ENCODE measurements at places on chromosomes 6 and 20.
A peak's percentile ranks its signal among the peaks of the same experiment; 100 is the strongest.

- no peak for DNase-seq
Measured at GRCh38 chr6:73983367-73983766, 287.4 kb downstream of the CD109 start.

DNA sequence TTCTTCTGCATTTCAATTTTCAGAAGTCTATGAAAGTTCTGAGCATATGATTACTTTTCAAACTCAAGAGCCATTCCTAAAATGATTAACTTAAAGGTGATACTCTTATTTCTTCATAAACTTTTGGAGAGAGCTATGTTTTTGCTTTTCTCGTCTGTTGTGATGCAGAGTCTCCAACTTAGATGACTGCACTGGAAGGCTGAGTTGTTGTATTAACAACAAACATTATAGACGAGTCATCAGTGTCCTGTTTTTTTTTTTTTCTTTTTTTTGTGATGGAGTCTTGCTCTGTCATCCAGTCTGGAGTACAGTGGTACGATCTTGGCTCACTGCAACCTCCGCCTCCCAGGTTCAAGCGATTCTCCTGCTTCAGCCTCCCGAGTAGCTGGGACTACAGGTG is 101.9 kb downstream of the CD109 start:
- DNase-seq = no peak

- no peak for DNase-seq
Measured at GRCh38 chr6:27700337-27700736, 211.9 kb downstream of the OR2B2 start.

DNA sequence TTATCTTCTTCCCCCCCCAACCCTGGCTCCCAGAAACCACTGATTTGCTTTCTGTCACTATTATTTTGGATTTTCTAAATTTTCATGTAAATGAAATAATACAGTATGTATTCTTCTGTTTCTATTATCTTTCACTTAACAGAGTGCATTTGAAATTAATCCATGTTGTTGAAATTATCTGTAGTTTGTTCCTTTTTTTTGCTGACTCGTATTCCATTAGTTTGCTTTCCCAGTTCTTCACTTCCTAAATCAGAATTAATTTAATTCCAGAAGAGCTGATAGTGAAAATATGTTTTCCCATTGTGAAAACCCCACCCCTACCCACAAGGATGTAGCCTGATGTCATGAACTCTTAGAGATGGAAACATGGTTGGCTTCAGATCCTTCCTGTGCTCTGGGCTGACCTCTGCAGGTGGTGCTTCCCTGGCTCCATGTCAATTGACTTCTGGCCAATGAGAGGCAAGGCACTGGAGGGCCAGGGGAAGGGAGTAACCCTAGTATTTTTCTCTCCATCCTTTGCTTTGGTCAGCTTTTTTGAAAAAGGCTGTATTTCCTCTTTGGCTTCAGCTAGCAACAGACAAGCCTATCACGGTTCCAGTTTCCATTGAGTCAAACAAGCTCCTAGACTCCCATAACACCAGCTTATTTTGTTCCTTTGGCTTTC is 244.4 kb upstream of the HSF2 start:
- DNase-seq = no peak

GRCh38 chr6:105992315-105992961 is 93.7 kb upstream of the PRDM1 start:
- DNase-seq = peak; percentile 97

GRCh38 chr6:76810286-76810685 is 653.0 kb downstream of the HTR1B start:
- no peak for DNase-seq

- no peak for DNase-seq
Measured at GRCh38 chr6:155498370-155498769, 42.7 kb upstream of the NOX3 start.

GRCh38 chr6:143742070-143742954 is 64.5 kb downstream of the PHACTR2 start:
- no peak for DNase-seq

- DNase-seq = no peak
Measured at GRCh38 chr6:144315226-144315980, 30.3 kb downstream of the UTRN start.

- no peak for DNase-seq
Measured at GRCh38 chr6:65531533-65531932, 175.5 kb downstream of the EYS start.

- DNase-seq = no peak
Measured at GRCh38 chr6:158631678-158632537, 12.6 kb downstream of the DYNLT1 start.

DNA sequence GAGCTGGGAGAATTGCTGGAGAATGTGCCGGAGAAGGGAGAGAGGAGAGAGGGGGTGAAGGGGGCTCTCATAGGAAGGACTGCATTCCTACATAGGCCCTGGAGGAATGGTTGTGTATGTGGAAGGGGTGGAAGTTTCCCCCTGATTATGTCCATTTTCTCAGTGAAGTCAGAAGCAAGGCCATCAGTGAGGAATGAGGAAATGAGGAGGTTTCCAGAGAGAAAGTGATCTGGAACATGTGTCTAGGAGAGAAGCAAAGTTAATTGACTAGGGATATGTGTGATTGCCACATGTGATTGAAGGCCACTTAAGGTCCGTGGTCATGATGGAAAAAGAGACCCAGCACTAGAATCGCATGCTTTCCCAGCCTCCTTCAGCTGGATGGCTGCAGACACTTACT is 42.3 kb downstream of the TBPL1 start:
- DNase-seq = no peak

GRCh38 chr6:29685718-29686326 is 4.9 kb upstream of the ZFP57 start:
- DNase-seq = no peak

DNA sequence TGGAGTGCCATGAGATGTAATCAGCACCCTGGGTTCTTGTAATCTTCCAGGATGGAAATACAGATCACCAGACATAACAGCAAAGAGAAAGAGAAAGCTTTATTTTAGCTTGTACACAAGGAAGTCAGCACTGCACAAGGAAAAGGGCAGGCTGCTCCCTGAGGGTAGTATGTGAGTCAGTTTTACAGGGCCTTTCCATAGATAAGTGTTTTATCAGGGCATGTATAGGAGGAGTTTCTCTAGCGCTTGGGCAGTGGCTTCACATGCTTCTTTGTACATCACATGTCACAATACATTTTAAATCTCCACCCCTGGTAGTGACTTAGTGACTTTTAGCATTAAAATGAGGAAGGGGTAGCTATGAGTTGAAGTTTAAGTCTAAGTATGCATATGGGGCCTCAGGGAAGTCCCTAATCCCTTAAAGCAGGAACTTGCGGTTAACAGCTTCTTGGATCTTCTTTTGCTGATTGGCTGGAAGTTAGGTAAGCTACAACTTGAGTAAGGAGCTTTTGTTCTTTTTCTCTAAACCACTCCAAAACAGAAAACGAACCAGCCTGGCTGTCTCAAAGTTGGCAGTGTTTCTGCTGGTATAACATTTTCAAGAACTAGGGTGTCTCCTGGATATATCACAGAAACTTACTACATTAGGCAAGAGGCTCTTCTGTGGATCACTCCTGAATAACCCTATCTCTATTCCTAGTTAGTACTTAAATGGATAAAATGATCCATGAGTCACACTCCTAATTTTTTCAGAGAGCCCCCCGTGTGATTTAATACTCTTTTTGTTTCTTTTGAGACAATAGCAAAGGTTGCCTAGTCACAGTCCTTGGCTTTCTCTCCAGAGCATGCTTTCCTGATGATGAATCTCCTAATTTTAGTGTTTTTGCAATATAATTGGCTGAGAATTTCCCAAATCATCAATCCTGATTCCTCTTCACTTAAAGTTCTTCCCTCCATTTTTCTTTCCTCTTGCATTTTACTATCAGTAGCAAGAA is 60.2 kb downstream of the MRAP2 start:
- DNase-seq = no peak

GRCh38 chr6:106560996-106561685 is 68.2 kb downstream of the RTN4IP1 start:
- no peak for DNase-seq

GRCh38 chr6:130841128-130841728 is 14.0 kb downstream of the SMLR1 start:
- DNase-seq = no peak

GRCh38 chr20:32674362-32674789 is 635 bp upstream of the C20orf203 start:
- DNase-seq = peak; percentile 85

DNA sequence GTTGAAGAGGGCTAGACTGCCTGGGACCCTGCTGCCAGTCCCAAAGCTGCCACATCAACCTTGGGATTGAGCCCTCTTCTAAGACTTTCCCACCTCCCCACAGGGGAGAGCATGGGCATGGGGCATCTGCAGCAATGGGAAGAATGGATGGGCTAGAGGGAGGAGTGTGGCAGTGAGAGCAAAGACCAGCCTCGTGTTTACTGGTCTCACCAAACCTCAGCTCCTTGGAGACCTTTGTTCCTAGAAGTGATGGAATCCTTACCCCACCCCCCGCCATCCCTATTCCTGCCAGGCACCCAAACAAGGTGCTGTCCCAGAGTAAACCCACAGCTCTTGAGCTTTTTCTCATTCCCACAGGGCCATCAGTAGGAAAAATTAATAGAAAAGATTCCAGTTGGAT is 20.0 kb upstream of the ARMC12 start:
- no peak for DNase-seq

GRCh38 chr20:57580478-57581201 is 19.7 kb downstream of the PCK1 start:
- DNase-seq = no peak

GRCh38 chr6:158131926-158132325 is 36.1 kb downstream of the SERAC1 start:
- peak; percentile 43 for DNase-seq

DNA sequence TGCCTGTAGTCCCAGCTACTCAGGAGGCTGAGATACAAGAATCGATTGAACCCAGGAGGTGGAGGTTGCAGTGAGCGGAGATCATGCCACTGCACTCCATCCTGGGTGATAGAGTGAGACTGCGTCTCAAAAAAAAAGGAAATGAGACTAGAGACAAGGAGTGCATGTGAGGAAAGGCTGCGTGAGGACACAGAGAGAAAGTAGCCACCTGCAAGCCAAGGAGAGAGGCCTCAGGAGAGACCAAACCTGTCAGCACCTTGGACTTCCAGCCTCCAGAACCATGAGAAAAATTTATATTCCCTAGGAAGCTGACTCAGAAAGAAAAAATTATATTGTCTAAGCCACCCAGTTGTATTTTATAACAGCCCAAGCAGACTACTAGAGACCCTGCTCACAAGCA is 7.4 kb upstream of the BEND3 start:
- no peak for DNase-seq

DNA sequence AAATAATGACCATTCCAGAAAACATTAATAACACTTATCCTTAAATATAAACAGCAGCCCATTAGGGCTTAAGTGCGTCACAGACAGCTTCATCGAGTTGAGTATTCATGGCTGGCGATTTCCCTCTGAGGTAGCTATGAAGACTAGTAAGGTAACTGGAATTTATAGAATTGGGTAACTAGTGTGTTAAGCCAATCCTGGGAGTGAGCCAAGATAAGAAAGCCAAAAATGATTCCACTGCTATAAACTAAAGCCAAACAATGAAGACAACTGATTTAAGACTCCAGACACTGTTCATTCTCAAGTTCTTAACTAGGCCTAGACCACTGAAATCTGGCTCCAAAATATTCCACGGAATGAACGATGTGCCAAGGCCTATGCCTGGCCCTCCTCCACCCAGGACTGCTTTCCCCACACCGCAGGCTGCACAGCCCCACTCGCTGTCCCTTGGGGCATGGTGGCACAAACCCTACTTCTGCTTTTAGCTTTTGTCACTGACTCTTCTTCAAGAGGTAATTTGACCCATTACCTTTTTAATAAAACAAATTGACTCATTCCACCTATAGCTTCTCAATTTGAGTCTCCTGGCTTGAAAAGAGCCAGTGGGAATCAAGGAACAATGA is 66.0 kb downstream of the BLOC1S5 start:
- peak; percentile 51 for DNase-seq

DNA sequence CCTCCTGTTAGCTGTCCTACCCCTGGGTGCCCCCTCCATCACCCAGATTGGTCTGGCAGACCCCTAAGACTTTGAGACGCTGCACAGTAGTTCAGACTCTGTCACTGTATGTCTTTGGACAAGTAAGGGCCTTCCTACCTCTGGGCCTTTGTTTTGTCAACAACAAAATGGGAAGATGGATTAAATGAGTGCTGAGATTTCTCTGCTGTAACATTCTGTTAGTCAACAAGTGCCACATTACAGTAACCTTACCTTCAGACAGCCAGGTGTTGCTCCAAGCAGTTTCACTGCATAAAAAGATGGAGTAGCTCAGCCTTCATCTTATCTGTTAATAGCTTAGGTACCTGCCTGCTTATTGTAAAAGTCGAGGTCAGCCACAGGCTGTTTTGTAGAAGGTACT is 16.0 kb downstream of the CHMP4B start:
- DNase-seq = no peak

DNA sequence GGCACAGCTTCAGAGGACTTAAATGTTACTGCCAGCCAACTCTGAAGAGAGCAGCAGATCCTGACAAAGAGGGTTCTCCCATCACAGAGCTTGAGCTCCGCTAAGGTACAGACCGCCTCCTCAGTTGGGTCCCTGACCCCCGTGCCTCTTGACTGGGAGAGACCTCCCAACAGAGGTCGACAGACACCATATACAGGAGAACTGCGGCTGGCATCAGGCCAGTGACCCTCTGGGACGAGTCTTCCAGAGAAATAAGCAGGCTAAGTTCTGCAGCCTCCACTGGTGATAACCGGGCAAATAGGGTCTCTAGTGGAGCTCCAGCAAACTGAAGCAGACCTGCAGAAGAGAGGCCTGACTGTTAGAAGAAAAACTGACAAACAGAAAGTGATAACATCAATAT is 187.0 kb downstream of the CLVS2 start:
- no peak for DNase-seq

DNA sequence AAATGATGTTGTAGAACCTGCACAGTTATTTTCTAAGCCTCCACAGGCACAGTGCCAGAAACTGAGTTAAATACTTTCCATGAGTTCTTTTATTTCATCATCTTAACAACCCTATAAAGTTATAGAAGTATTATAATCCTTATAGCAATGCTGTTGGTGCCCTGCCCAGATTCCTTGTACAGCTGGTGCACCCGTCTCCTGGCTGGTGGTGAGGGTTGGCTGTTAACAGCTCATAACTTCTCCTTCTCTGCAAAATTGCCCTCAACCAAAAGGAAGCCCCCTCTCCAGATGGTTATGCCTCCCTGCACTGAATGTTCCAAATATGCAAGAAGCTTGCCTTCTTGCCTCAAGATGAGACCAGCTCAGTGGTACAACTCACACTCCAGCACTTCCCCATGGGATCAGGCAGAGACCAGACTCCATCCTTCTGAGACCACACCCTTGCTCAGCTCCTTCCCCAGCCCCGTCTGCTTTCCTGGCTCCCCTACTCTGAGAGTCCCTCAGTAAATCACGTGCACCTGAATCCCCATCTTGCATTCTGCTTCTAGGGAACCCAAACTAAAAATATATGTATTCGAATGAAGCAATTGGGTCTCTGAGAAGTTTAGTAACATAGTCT is 304.4 kb upstream of the PLCB4 start:
- no peak for DNase-seq

GRCh38 chr6:70221025-70221714 is 81.7 kb downstream of the COL9A1 start:
- DNase-seq = peak; percentile 24

DNA sequence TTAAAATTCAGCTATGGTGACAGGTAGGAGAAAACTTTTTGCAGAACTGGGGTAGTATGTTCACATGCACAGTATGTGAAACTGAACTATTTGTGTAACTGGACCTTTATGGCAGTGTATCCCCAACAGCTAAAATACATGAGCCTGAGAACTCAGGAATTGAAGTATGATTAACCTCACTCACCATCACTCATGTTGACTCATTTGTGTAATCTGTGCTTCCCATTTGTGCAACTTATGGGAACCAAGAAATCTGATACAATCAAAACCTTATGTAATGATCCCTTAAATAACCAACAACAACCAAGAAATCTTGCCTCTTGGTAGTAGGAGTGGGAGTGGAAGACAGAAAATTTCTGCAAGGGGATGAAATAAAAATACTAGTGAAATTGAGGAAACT is 674.9 kb downstream of the HDGFL1 start:
- no peak for DNase-seq
